HCT116 (cell line): ENCODE measurements at places on chromosomes 3 and 15. TPM values are rescaled to one million over a fixed set of nuclear protein-coding genes. Genes with fewer than 3 reads are reported as not detected.

GRCh38 chr3:5411786-5412185 is 224.3 kb downstream of the EDEM1 start:
- no peak for DNase-seq

DNA sequence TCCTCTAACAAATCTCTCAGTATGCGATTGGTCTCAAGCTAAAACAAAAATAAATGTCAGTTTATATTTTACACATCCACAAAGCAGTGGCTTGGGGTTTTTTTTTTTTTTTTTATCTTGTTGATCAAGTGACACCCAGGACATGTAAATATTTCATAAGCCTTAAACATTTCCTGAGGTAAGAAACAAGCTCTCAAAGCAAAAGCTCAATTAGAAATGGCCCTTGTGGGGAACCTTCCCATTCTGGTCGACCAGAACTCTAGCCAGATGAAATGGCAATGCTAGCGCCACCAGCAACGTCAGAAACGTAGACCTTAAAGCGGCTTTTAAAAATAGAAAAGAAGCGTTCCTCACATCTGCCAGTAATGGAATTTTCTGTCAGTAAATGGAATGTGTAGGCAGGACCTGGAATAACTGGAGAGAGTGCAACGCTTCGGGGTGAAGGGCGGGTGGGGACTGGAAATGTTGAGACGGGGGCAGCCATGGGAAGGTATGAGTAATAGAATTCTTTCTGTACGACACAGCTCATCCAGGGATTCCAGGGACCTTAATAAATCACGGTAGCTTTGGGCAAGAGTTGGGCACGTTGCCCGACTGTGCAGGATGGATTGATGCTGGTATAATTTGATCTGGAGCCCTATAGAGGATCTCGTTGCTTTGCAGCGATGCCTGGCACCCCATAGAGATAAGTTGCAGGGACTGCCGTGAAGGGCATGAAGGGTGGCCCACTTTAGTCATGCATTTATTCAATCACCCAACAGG is 44.4 kb downstream of the BTD start:
- DNase-seq: peak; percentile 89

GRCh38 chr15:40538976-40539375 is 25.9 kb downstream of the CCDC32 start:
- DNase-seq: no peak

DNA sequence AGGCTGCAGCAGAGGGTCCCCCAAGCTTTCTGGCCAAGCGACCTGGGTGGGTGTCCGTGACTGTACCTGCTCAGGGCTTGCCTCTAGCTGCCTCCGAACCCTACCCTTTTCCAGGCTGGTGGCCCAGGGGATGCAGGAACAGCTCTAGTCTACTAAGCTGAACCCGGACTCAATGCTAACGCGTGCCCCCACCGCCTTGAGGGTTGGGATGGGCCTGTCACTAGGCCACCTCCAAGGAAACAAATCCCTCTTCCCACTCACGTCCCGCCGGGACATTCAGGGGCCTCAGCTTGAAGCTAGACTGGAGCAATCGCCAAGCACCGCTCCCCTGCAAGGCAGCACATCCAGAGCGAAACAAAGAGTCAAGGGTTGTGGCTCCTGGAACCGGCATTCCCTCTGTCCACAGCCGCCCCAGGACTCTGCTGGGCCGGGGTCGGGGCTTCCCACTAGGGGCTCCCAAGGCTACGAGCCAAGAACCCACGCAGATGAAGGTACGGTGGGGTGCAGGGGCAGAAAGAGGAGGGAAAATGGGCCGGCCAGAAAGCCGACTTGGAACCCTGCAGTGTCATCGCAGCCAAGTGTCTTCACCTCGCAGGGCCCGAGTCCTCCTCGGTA is 2.9 kb downstream of the FBXL22 start:
- no peak for DNase-seq

DNA sequence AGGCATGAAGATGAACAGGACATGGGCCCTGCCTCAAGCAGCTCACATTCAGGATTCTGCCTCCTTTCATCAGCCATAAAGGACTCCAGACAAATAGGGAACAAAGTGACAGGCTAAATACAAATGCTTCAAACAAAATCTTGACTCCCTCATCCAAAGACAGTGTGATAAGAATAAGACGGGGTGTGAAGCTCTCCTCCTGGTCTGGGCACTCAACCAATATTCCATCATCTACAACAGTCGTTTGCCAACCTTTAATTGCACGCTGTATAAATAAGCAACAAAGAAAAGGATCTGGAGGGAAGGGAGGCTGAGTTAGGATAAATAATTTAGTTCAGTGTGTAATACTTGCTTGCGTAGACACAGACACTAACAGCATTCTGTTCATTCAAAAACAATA is 5.4 kb downstream of the CCDC54 start:
- DNase-seq: no peak

GRCh38 chr3:125461896-125462295 is 58.1 kb downstream of the SNX4 start:
- DNase-seq: no peak

FANCD2OS gene
- total RNA-seq: not detected

GRCh38 chr15:57797568-57798267 is 91.2 kb downstream of the POLR2M start:
- no peak for DNase-seq

DNA sequence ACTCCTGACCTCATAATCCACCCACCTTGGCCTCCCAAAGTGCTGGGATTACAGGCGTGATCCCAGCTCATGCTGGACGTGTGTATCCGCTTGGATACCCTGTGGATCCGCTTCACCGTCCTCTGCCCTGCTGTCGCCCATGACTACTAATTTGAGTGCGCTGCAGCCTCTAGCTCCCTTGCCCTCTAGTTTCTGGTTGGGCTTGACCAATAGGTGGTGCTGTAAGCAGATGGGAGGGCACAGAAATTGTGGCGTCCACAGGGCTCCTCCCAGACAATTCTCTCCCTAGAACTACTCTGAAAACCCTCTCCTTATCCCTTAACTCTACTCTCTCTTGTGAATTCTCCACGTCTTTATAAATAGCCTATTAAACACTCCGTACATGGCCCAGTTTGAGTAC is 36.2 kb downstream of the ZPLD1 start:
- DNase-seq: peak; percentile 7

DNA sequence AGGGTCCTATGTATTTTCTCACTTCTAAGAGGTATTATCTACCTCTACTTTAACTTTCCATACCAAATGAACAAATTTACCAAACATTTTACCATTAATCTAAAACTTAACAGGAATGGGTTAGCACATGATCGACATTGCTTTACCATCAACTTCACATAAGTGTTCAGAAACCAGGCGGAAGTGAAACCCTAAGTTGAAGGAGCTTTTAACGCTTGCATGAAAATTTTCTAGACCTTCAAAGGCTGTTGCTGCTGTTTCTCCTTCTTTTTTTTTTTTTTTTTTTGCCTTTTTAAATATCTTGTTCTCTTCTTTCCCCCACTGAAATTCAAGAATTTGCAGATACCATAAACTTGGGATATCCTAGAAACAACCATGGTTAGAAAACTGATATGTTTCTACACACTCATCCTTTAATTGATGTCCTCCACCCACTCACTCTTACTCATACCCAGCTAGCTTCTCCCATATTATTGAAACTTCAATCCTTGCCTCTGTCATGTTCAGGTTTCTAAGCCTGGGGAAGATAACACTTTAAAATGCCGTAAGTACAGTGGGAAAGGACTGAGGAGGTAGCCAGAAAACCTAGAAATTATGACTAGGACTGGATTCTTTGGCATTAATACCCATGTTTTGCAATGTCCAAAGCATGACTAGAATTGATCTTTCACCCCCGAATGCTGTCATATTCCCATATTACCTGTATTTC is 24.7 kb downstream of the MYO5A start:
- no peak for DNase-seq

GRCh38 chr15:101437209-101437608 is 52.3 kb downstream of the PCSK6 start:
- DNase-seq: no peak

VPS8 gene
- 37.6 TPM for total RNA-seq

GRCh38 chr3:102163039-102163817 is 271.6 kb upstream of the ZPLD1 start:
- no peak for DNase-seq
